Upper lobe of right lung (tissue), 1 donor: ENCODE measurements at places on chromosomes 12 and 14. TPM values are rescaled to one million over a fixed set of nuclear protein-coding genes. Genes with fewer than 3 reads are reported as not detected.

- H3K4me1 ChIP-seq = no peaks in the 10 kb centered on the region
- no peak for DNase-seq
- no peaks in the 10 kb centered on the region for H3K36me3 ChIP-seq
- H3K27me3 ChIP-seq = no peaks in the 10 kb centered on the region
Measured at GRCh38 chr12:97118796-97119375, 211.8 kb downstream of the NEDD1 start.

TMEM63C gene
- total RNA-seq = 0.06 TPM

TNS2 gene
- total RNA-seq = 232 TPM

GRCh38 chr12:91781114-91781513 is 364.5 kb downstream of the BTG1 start:
- H3K36me3 ChIP-seq = no peaks in the 10 kb centered on the region
- peaks cover 10% of the 10 kb centered on the region for H3K4me1 ChIP-seq
- no peak overlapping the region for H3K27ac ChIP-seq
- DNase-seq = no peak
- H3K27me3 ChIP-seq = no peaks in the 10 kb centered on the region

DNA sequence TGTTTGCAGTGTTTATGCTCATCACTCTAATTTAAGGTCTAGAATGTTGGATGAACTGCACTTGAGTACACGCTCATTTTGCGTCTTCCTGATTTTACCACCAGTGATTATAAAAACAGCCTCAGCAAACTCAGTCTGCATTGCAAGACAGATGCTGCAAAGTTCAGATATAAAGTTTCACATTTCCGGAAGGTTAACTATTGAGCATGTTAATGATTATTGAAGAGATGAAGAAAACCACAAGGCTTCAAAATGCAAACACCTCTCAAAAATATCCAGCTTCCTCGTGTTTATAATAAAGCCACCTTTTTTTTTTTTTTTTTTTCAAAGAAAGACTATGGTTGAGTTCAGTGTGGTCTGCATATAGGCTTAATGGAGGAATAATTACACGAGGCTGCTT is 92.1 kb upstream of the BMP4 start:
- no peaks in the 10 kb centered on the region for H3K4me1 ChIP-seq
- DNase-seq = no peak
- no peak overlapping the region for H3K27ac ChIP-seq
- no peaks in the 10 kb centered on the region for H3K36me3 ChIP-seq

DNA sequence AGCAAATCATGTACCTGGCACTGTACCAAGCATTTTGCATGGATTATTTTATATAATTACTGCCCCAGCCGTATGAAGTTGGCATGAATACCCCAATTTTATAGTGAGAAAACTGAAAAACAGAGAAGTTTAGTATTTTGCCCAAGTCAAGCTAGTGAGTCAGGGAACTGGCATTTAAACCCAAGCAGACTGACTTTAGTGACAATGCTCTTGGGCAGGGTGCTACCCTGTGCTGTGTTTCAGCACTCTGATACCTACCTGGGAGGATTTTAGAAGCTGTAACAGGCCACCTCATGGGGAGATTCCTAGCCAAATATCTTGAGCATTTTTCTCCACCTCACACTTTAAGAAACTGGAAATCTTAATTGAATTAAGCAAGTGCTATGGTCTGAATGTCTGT is 98.1 kb upstream of the MAX start:
- no peaks in the 10 kb centered on the region for H3K27me3 ChIP-seq
- no peaks in the 10 kb centered on the region for H3K36me3 ChIP-seq
- H3K27ac ChIP-seq = no peak overlapping the region
- H3K4me1 ChIP-seq = no peaks in the 10 kb centered on the region
- DNase-seq = no peak

DNA sequence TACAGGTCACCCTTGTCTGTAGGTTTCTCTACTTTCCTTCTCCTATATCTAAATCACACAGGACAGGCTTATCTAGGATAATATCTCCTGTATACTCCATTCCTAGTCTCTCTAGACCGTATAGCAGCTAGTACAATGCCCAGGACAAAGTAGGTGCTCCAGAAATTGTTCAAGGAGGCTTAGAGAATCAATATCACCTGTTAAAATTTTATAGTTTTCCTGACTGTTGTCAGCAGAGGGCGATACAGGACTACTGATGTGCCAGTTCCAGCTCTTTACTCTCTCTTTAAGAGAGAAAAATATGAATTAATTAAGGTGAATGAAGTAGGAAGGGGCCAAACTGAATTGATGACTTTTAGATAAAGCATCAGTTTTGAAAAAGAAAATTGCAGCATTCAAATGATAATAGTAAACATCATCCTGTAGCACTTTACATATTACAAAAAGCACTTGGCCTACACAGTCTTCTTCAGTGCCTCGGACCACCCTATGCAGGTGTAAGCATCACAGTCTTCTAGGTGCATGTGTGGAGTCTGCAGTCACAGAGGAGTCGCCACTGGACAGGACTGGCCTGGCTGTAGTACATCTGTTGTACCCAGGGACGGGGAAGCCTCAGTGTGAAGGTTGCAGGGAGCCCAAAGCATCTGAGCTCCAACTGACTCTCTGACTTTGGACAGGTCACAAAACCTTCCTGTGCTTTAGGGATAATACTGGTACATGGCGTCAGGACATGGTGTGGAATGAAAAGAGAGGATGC is 61.9 kb upstream of the MAX start:
- H3K36me3 ChIP-seq = no peaks in the 10 kb centered on the region
- no peaks in the 10 kb centered on the region for H3K27me3 ChIP-seq
- no peak overlapping the region for H3K4me3 ChIP-seq
- H3K4me1 ChIP-seq = no peaks in the 10 kb centered on the region
- DNase-seq = no peak
- H3K27ac ChIP-seq = no peak overlapping the region

NFATC4 gene
- 42.5 TPM for total RNA-seq

DNA sequence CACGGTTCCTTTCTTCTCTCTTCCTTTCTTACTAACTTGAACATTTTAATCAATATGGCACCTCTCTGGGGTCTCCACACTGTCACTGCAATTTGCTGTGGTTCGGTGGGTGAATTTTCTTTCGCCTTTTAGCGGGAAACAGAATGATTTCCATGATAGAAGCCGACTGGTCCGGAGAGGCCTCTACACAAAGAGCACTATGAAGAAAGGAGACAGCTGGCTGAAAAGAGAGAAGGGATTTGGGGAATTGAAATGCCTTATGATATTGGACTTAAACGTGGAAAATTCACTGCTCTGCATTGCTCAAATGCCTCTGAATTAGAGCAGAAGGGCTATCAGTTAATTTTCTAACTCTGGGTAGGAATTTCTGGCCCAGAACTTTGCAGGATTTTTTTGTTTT is 55.9 kb downstream of the KCNA5 start:
- no peaks in the 10 kb centered on the region for H3K36me3 ChIP-seq
- DNase-seq = no peak
- no peak overlapping the region for H3K27ac ChIP-seq
- H3K27me3 ChIP-seq = peaks cover 12% of the 10 kb centered on the region
- H3K4me3 ChIP-seq = no peak overlapping the region
- peaks cover 7% of the 10 kb centered on the region for H3K4me1 ChIP-seq
